ENCODE measurements at places on chromosomes 3 and 15.
A peak's percentile ranks its signal among the peaks of the same experiment; 100 is the strongest.

- DNase-seq = no peak
- no peaks in the 10 kb centered on the region for H3K36me3 ChIP-seq
- H3K4me1 ChIP-seq = no peaks in the 10 kb centered on the region
- no peak overlapping the region for H3K27ac ChIP-seq
- H3K4me3 ChIP-seq = no peak overlapping the region
Measured at GRCh38 chr15:66798426-66799061, 96.5 kb downstream of the SMAD6 start.

GRCh38 chr15:51483520-51483919 is 139.1 kb downstream of the DMXL2 start:
- no peak overlapping the region for H3K27ac ChIP-seq
- no peaks in the 10 kb centered on the region for H3K4me1 ChIP-seq

DNA sequence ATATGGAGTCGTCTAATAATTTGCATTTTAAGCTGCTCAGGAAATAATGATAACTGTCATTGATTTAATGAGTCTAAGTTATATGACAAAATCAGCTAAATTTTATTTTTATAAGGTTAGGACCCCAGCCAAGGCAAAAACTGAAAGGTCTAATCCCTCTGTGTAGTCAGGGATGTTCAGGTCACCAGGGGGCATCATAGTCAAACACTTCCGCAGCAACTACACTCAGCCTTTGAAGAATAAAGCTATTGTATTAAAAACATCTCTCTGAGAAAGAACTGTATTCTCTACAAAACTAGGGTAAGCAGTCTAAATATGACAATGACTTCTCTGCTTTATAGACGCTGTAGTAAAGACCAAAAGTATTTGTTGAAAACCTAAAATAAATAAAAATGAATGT is 15.0 kb downstream of the INTS14 start:
- H3K27ac ChIP-seq = no peak overlapping the region
- H3K4me1 ChIP-seq = no peaks in the 10 kb centered on the region
- DNase-seq = no peak
- H3K4me3 ChIP-seq = no peak overlapping the region

GRCh38 chr3:148903941-148904340 is 38.8 kb downstream of the CPA3 start:
- H3K36me3 ChIP-seq = no peaks in the 10 kb centered on the region
- peaks cover 29% of the 10 kb centered on the region for H3K27me3 ChIP-seq
- H3K4me1 ChIP-seq = no peaks in the 10 kb centered on the region
- H3K4me3 ChIP-seq = no peak overlapping the region

- no peaks in the 10 kb centered on the region for H3K36me3 ChIP-seq
- no peak for DNase-seq
- H3K27ac ChIP-seq = no peak overlapping the region
- H3K4me3 ChIP-seq = no peak overlapping the region
- no peaks in the 10 kb centered on the region for H3K27me3 ChIP-seq
Measured at GRCh38 chr15:25237291-25237978, 201.4 kb downstream of the UBE3A start.

GRCh38 chr3:30655187-30655812 is 48.9 kb downstream of the TGFBR2 start:
- H3K27me3 ChIP-seq = no peaks in the 10 kb centered on the region
- peak; percentile 47 for DNase-seq

DNA sequence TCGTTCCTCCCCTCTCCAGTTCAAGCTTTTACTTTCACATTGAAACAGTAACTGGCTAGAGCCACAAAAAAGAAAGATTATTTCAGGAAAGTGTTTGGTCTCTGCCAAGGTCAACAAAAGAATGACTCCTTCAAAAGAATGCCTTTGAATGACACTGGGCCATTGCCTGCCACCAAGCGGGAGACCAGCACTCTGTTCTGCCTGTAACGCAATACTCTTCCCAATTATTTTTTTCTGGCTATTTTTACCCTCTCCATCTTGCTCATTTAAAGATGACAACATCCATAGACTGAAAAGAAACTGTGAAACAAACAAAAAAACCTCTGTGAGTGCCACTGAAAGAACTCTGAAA is 37.3 kb downstream of the EHHADH start:
- H3K4me3 ChIP-seq = no peak overlapping the region
- no peaks in the 10 kb centered on the region for H3K4me1 ChIP-seq
- no peaks in the 10 kb centered on the region for H3K27me3 ChIP-seq
- H3K27ac ChIP-seq = no peak overlapping the region
- H3K36me3 ChIP-seq = no peaks in the 10 kb centered on the region

- H3K4me3 ChIP-seq = no peak overlapping the region
- H3K36me3 ChIP-seq = no peaks in the 10 kb centered on the region
- no peak overlapping the region for H3K27ac ChIP-seq
- DNase-seq = no peak
- H3K4me1 ChIP-seq = peaks cover 2% of the 10 kb centered on the region
Measured at GRCh38 chr3:56296361-56296760, 171.9 kb downstream of the ERC2 start.

- peaks cover 12% of the 10 kb centered on the region for H3K36me3 ChIP-seq
- H3K4me1 ChIP-seq = peaks cover 12% of the 10 kb centered on the region
- H3K27me3 ChIP-seq = no peaks in the 10 kb centered on the region
- peak overlapping the region; percentile 40 for H3K27ac ChIP-seq
Measured at GRCh38 chr3:143036557-143036956, 35.2 kb downstream of the U2SURP start.

DNA sequence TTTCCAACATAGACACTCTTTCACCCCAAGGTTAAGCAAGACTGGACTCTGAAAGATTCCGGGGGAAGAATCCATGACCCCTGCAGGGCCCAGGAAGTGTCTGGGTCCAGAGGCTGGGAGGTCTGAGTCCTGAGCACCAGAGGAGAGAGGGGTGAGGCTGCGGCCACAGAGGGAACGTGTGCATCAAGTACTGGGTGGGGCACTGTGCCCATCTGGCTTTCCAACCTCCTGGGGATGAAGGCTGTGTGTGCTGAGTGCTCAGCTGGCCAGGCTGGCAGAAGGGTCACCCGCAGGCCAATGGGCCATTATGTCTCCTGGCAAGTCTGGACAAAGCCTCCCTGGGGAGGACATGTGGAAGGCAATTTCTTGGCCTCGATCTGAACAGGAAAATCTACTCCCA is 3.3 kb downstream of the CHRNA3 start:
- H3K27ac ChIP-seq = no peak overlapping the region
- peaks cover 16% of the 10 kb centered on the region for H3K4me1 ChIP-seq
- no peaks in the 10 kb centered on the region for H3K36me3 ChIP-seq
- H3K4me3 ChIP-seq = no peak overlapping the region

- peaks cover 8% of the 10 kb centered on the region for H3K27me3 ChIP-seq
- H3K36me3 ChIP-seq = no peaks in the 10 kb centered on the region
- no peaks in the 10 kb centered on the region for H3K4me1 ChIP-seq
- DNase-seq = no peak
Measured at GRCh38 chr3:127722091-127722784, 49.5 kb downstream of the ABTB1 start.

GRCh38 chr3:134260987-134261386 is 10.3 kb upstream of the RYK start:
- H3K4me3 ChIP-seq = no peak overlapping the region
- H3K27me3 ChIP-seq = peaks cover 59% of the 10 kb centered on the region
- H3K4me1 ChIP-seq = peaks cover 18% of the 10 kb centered on the region
- no peak overlapping the region for H3K27ac ChIP-seq

DNA sequence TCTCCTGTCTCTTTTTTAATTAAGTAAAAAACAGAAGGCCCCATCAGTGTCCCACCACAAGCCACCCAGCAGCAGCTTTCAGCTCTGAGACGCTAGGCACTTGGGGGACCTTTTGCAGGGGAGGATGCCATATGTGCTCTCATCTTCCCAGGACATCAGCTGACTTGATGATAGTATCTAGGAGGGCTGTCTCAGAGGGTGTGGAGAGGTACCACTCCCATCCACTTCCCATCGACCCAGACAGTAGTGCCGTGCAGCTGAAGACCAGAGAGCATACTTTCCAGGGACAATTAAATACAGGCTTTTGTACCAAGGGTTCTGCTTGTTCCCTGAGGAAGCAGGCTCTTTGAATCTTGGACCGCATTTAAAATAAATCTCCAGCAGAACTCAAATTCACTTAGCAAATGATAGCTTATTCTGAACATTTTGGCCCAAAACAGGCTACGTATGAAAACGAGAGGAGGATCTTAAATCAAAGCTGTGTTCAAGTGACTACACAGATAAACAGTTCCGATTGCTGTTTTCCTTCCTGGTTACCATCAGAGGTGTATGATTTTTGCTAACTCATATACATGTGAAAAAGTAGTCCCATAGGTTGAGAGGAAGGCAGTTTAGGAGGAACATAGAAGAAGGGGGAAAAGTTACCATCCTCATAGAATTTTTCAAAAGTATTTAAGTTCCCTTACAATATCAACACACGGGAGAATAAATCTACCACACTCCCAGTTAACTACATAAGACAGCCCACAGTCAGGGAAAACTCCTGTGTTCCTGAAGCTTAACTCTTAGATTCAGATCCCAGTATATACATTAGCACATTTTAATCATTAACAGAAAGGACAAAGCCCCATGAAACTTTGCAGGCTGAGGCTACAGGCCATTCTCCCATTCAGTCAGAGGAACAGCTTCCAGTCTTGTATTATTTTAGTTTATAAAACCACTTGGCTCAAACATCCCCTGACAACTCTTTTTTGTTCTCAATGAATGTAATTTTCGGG is 9.5 kb downstream of the WNT5A start:
- no peaks in the 10 kb centered on the region for H3K4me1 ChIP-seq
- H3K27me3 ChIP-seq = peaks cover 61% of the 10 kb centered on the region
- DNase-seq = no peak

DNA sequence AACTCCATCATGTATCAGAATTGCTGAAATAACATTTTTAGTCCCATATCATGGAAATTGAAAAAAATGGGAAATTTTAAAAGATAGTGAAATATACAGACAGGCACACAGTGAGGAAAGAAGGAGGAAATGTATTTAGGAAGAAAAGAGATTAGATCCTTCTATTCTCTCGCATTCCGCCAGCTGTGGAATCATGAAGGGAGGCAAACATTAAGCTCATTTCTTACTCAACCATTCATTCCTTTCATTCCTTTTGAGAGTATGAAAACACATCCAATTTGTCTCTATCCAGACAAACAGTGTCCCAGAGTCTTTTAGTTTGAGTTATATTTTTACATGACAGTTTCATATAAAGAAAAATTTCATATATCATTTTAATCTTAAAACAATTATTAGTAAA is 52.5 kb upstream of the KCNMB2 start:
- H3K36me3 ChIP-seq = no peaks in the 10 kb centered on the region
- H3K27ac ChIP-seq = no peak overlapping the region
- H3K27me3 ChIP-seq = peaks cover 11% of the 10 kb centered on the region
- no peaks in the 10 kb centered on the region for H3K4me1 ChIP-seq
- no peak for DNase-seq

DNA sequence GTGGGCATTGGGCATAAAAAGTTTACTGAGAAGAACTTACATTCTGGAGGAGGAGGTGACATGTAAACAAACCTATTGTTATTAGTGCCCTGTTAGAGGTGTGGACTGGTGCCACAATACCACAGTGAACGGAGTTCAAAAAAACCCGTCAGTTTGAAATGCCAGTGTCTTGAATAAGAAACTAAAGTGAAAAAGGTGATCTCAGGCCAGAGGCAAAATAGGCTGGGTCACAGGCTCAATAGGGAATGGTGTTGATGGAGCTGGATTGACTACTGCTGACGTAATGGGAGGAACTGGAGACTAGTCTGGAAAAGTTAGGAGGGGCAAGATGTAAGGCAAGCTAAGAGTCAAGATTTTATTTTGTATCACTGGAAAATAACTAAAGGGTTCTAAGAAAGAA is 1.6 kb upstream of the DCBLD2 start:
- no peak for DNase-seq
- peaks cover 14% of the 10 kb centered on the region for H3K4me1 ChIP-seq
- H3K27ac ChIP-seq = no peak overlapping the region
- H3K27me3 ChIP-seq = no peaks in the 10 kb centered on the region
- H3K4me3 ChIP-seq = no peak overlapping the region
- H3K36me3 ChIP-seq = no peaks in the 10 kb centered on the region

DNA sequence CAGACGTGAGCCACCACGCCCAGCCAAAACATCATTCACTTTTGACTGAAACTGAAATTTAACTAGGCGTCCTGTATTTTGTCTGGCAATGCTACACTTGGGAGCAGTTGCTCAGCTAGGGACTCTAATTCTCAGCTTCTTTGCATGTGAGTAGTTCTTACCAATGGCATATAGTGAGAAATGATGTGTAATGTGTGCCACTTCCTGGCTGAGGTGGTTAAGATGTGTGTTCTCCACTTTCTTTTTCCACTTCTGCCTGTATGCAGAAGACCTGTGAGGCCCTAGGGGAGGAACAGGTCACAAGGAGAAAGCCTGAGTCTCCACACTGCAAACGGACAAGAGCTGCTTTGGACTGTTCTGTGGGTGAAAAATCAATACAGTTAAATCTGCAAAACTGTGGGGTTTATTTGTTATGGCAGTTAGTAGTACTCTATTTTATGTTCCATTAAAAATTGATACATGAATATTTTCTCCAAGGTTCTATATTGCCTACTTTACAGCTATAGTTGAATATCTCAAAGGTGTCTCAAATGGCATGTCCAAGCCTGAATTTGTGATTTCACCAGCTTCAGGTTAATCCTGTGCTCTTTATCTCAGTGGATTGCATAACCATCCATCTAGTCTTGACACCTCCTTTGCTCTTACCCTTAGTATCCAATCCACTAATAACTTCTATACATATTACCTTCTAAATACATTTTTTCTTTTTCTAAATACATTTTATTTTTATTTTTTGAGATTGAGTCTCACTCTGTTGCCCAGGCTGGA is 59.3 kb downstream of the NR1D2 start:
- peak; percentile 39 for DNase-seq
- peaks cover 7% of the 10 kb centered on the region for H3K4me1 ChIP-seq
- H3K4me3 ChIP-seq = no peak overlapping the region
- H3K27ac ChIP-seq = no peak overlapping the region
- peaks cover 2% of the 10 kb centered on the region for H3K36me3 ChIP-seq
- peaks cover 22% of the 10 kb centered on the region for H3K27me3 ChIP-seq

GRCh38 chr3:31295150-31295765 is 237.5 kb upstream of the STT3B start:
- no peak overlapping the region for H3K4me3 ChIP-seq
- no peaks in the 10 kb centered on the region for H3K4me1 ChIP-seq
- DNase-seq = no peak

- no peak overlapping the region for H3K4me3 ChIP-seq
- DNase-seq = no peak
- H3K27ac ChIP-seq = no peak overlapping the region
- no peaks in the 10 kb centered on the region for H3K36me3 ChIP-seq
Measured at GRCh38 chr3:131711114-131711768, 208.5 kb upstream of the MRPL3 start.

DNA sequence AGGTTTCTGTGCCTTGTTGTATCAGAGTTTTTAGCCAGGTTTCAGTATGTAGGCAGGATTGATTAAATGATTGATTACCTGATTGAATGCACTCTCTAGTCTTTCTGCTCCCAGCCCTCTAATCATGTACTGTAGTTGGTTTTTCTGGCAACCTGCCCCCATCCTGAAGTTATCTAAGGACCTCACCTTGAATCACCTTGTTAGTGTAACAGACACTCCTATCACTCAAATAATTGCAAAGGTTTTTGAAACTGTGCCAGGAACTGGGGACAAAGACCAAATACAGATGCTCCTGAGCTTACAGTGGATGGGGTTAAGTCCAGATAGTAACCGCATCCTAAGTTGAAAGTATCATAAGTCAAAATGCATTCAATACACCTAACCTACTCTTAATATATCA is 141.5 kb upstream of the EIF1B start:
- H3K4me3 ChIP-seq = no peak overlapping the region
- H3K4me1 ChIP-seq = peaks cover 2% of the 10 kb centered on the region
- no peaks in the 10 kb centered on the region for H3K27me3 ChIP-seq
- no peak overlapping the region for H3K27ac ChIP-seq
- H3K36me3 ChIP-seq = no peaks in the 10 kb centered on the region

Data from activated naive CD8-positive, alpha-beta T cell treated with anti-CD3 and anti-CD28 coated beads for 36 hours (primary cell).